ENCODE measurements at places on chromosomes 7 and 10. TPM values are rescaled to one million over a fixed set of nuclear protein-coding genes. Genes with fewer than 3 reads are reported as not detected.
A peak's percentile ranks its signal among the peaks of the same experiment; 100 is the strongest.

INHBA gene
- total RNA-seq = 0.84 TPM

DNA sequence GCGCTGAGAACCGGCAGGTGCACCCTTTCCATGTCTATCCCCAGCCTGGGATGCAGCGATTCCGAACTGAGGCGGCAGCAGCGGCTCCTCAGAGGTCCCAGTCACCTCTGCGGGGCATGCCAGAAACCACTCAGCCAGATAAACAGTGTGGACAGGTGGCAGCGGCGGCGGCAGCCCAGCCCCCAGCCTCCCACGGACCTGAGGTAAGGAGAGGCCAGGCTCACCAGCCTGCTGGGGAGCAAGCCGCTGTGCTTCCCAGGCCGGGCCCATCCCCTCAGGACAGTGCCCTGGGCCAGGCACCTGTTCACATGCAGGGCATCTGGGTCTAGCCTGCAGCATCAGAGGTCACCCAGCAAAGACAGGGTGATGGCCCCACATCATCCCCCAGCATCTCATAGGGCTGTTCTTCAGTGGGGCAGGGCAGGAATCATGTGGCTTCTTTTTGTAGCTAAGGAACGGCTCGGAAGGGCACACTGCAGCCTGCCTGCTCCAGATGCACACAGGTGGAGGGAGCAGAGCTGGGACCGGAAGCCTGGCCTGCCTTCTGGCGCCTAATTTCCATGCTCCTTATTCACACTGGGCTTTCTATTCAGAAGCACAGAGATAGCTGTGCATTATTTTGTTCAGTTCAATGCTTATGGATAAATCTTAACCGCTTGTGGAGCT is 18.9 kb downstream of the BAG3 start:
- peak; percentile 5 for ATAC-seq

DNA sequence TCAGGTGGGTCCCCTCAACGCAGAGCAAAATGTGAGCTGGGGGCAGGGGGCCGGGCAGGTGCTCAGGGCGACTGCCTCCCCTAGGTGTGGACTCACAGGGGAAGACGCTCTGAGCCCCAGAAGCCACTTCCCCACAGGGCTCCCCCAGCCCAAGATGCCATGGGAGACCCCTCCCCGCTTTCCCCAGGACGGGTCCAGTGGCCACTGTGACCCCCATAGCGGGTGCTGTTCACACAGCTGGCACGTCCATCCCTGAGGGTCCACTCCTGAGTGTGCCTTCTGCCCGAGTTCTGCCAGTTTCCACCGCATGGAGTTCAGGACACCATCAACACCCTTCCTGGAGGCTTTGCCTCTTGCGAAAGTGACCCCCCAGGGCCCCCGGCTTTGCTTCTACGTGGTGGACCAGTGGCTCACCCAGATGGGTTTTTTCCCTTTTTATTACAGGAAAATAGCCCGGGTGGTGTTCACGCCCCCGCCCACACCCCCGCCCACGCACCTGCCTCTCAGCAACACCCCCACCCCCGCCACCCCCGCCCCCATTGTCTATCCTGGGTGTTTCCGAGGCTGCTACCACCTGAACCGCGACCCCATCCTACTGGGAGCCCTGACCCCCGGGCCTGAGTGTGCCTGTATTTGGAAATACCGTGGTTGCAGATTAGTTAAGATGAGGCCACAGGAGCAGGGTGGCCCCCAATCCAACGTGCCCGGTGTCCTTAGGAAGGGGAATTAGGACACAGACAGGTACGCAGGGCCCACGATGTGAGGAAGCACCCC is 32.0 kb downstream of the ADAP1 start:
- ATAC-seq = no peak

EMX2 gene
- not detected for total RNA-seq

DNA sequence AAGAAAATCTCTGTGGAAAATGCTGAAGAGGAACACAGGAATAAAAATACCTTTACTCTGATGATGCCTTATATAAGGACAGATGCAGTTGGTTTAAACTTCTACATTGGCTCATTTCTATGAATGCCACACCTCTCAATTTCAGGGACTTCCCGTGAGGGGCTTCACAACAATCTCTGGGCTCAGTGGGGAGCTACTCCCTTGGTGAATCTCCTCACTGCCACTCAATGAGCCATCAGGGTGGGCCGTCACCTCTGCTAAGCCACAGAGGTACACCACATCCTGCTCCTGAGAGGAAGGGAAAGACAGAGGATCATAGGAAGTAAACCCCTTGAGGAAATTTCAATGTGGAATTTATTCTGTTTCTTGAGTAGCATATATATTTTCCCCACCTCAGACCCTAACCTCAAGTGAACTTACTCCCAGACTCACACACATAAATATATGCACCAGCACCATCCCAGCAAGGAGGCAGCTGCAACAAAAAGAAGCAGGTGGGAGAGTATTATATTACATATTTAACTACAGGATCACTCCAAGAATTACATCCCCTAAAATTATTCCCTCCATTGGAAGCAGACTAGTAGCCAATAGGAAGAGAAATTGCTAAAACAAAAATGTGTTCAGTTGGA is 63.3 kb upstream of the PRSS1 start:
- no peak for ATAC-seq

GRCh38 chr10:35058134-35058533 is 32.0 kb downstream of the CUL2 start:
- no peak for ATAC-seq

DNA sequence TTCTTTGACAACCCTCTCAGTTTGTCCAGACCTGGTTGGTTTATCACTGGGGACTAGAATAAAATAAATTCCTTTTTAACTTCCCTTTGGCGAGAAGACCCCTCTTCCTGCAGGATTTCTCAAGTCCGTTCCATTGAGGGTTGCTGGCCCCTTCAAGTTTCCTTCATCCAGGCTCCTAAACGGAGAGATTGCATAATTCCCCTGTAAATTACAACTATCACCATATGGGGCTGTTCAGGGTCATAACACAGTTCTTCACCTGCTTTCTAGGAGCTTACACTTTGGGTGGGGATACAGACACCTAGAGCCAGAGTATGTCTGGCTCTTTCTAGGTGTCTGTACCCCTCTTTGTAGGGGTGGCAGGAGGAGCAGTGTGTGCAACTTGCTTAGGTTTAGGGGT is 3.3 kb upstream of the COPS6 start:
- ATAC-seq = no peak

DNA sequence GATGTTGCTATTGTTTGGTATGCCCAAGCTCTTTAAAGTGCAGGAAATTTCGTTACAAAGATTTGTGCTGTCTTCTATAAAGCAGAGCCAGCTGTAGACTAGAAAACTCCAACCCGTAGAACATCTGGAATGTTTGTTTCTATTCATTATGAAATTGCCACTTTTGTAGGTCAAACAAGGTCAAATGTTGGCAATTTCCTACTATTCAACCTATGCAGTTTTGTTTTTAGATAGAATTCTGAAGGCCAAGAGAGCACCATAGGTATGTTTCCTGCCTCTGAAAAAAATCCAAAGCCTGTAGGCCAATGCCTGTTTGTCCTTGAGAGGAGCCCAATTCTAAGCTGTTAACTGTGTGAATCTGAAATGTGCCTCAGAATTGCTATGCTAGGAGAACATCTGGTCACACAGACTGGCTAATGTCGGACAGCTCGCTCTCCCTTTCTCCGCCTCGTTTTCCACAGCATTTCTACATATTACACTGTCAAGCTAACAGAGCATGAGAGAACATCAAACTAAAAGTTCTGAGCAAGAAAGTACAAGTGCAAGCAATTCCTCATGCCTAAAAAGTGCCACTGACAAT is 267.2 kb upstream of the LRGUK start:
- no peak for ATAC-seq

DNA sequence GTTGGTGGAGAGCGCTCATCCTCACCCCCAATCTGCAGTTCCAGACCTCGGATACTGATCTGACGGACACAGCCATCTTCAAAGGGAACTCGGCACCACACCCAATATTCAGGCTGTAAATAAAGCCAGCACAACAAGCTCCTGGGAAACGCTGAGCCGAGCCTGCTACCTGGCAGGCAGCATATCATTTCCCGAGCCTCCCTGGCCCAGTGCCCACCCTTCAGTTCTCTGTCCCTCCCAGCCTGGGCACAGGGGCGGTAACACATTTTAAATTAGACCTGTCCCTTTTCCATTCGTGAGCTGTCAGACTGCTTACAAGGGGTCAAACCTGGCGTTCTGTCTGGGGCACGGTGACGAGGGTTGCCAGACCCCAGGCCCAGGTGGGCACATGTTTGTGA is 250.5 kb downstream of the ARHGAP12 start:
- ATAC-seq = peak; percentile 29

DNA sequence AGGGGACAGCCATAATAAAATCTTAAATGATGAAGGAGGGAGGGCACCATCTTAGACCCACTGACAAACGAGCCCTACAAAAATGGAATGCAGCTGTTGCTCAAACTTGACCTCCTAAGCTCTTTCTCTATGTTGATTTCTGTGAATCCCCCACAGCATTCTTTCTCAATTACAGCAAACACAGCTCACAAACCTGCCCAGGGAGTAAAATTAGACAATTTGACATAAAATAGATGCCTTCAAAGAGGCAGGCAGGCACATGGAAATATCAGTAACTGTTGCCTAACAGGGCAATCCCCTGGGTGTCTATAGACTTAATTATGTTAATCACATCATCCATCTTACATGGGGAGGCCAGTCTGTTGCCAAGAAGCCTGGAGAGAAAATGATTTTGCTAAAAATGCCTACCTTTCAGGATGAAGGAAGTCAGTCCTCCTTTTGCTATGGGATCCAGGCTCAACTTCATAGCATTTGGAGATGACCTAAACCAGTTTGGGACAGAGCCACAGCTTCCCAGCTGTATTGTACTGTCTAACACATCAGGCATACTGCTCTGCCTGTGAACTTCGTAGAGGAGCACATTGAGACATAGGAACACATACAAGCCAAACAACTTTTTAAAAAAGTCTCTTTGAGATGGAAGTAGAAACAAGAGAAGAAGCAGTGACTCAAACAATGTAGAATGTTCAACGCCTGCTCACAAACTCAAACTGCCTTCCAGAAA is 1177.4 kb downstream of the SORCS1 start:
- no peak for ATAC-seq

ALOX5 gene
- 4.1 TPM for total RNA-seq

EN2 gene
- total RNA-seq = not detected

Data from esophagus mucosa (tissue), 1 donor.